Effector memory CD8-positive, alpha-beta T cell (primary cell): ENCODE measurements at places on chromosomes 1 and 21.

DNA sequence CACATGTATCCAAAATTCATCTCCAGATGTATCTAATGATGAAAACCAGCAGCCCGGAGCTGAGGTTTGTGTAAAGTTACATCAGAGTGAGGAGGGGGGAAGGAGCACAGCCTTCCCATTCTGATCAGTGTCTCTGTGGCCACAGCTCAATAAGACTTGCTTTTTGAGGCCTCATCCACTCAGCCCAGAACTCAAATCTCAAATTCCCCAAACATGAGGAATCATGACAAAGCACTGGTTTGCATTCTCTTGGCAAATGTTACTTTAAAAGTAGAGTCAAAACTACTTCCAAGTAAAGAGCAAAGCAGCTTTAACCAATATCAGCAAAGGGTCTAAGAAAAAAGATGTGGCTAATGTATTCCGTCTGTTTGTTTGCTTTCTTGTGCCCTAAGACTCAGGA, 30.9 kb downstream of the CCN1 start:
- no peak overlapping the region for H3K4me3 ChIP-seq
- H3K36me3 ChIP-seq: no peaks in the 10 kb centered on the region
- H3K27me3 ChIP-seq: no peaks in the 10 kb centered on the region

DNA sequence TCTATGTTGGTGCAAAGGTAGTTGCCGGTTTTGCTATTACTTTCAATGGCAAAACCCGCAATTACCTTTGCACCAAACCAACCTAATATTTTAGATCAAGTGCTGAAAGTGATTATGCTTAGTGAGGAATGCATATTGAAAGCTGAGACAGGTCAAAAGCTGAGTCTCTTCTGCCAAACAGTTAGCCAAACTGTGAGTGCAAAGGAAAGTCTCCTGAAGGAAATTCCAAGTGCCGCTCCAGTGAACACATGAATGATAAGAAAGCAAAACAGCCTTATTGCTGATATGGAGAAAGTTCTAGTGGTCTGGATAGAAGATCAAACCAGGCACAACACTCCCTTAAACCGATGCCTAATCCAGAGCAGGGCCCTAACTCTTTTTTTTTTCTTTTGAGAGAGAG, 83.1 kb upstream of the ERRFI1 start:
- H3K4me3 ChIP-seq: no peak overlapping the region
- no peaks in the 10 kb centered on the region for H3K27me3 ChIP-seq
- H3K27ac ChIP-seq: no peak overlapping the region
- no peaks in the 10 kb centered on the region for H3K36me3 ChIP-seq

DNA sequence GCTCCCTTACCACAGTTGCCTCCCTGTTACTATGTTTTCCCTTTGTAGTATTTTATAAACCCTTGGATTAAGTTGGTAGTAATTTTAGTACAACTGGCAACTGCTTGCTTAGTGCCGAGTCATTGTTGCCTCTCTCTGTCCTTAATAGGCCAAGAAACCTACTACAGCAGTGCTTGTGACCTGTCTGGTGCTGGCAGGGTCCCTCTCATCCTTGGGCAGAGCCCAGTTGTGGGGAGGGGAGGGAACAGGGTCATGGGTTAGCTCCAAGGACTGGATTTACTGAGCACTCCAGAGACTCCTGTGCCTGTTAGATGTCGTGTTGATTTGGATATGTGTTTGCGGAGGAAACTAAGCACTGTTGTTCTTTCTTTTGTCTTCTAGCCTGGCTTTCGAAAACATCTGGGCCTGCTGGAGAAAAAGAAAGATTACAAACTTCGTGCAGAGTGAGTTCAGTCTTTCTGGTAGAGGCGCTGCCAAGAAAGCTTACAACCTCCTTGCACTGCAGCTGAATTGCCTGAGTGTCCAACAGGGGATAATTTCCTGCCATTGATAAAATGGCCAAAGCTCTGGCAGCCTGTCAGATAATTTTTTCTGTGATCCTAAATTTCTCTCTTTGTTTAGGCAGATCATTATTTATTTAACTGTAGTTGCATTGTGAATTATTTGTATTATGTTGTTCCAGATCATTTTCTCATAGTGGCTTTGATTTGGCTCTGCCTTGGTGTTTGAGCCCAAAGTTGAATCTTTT, 3.6 kb downstream of the UTP11 start:
- DNase-seq: no peak
- H3K4me3 ChIP-seq: no peak overlapping the region
- no peaks in the 10 kb centered on the region for H3K27me3 ChIP-seq
- H3K4me1 ChIP-seq: peaks cover 30% of the 10 kb centered on the region
- H3K27ac ChIP-seq: no peak overlapping the region

- peaks cover 9% of the 10 kb centered on the region for H3K4me1 ChIP-seq
- no peak for DNase-seq
- peak overlapping the region; percentile 60 for H3K27ac ChIP-seq
- peak overlapping the region; percentile 31 for H3K4me3 ChIP-seq
- no peaks in the 10 kb centered on the region for H3K27me3 ChIP-seq
- peaks cover 19% of the 10 kb centered on the region for H3K36me3 ChIP-seq
Observed at GRCh38 chr1:228391411-228392020, 15.1 kb downstream of the TRIM11 start.

DNA sequence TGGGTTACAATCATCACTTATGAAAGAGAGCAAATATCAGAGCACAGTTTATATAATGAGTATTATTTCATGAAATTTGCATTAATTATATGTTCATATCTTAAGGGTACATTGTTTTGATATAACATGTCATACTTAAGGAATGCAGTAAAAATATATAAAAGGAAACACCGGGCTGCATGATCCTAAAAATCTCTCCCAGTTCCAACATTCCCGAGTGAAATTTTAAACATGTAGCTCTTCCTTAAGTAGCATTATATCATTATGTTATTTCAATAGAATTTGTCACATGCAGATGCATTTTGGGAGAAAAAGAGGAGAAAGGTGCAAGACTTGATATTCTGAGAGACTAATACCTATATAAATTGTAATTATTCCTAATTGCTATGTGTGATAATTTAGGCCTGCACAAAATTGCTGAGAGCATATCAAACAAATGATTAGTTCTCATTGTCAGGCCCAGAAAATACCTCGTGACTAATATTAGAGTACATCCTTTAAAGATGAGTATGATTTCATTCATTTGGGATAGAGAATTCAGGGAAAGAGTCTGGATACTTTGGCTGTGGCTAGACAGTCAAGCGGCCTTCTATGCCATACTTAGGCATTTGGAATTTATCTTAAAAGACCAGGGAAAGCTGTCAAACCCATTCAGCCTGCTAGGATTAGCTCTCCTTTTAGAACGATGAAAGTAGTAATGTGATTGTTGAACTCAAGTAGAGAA, 86.8 kb downstream of the ADGRL2 start:
- H3K27ac ChIP-seq: no peak overlapping the region
- H3K4me1 ChIP-seq: no peaks in the 10 kb centered on the region
- H3K4me3 ChIP-seq: no peak overlapping the region
- no peak for DNase-seq
- no peaks in the 10 kb centered on the region for H3K27me3 ChIP-seq

GRCh38 chr1:232726048-232726779, 79.0 kb upstream of the MAP10 start:
- no peak overlapping the region for H3K4me3 ChIP-seq
- DNase-seq: no peak
- peaks cover 5% of the 10 kb centered on the region for H3K36me3 ChIP-seq
- peaks cover 22% of the 10 kb centered on the region for H3K27me3 ChIP-seq
- H3K27ac ChIP-seq: no peak overlapping the region
- peaks cover 8% of the 10 kb centered on the region for H3K4me1 ChIP-seq

DNA sequence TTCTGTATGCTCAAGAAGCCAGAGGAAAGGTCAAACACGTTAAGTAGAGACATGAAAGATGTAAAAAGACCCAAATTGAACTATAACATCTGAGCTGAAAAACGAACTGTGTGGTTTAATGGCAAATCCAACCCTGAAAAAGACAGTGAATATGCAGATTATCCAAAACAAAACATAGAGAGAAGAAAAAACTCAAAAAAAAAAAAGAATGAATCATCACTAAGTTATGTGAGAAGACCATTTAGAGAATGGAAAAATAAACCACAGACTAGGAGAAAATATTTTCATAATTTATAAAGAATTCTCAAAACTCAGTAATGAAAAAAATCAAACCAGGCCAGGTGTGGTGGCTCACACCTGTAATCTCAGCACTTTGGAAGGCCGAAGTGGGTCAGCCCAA, 253.3 kb downstream of the PLPP3 start:
- no peak overlapping the region for H3K27ac ChIP-seq
- no peaks in the 10 kb centered on the region for H3K27me3 ChIP-seq

GRCh38 chr1:198199105-198199504, 42.3 kb downstream of the NEK7 start:
- no peaks in the 10 kb centered on the region for H3K27me3 ChIP-seq
- peaks cover 79% of the 10 kb centered on the region for H3K4me1 ChIP-seq
- peak overlapping the region; percentile 97 for H3K27ac ChIP-seq
- H3K36me3 ChIP-seq: no peaks in the 10 kb centered on the region

- H3K4me1 ChIP-seq: no peaks in the 10 kb centered on the region
- H3K27ac ChIP-seq: no peak overlapping the region
- DNase-seq: no peak
Observed at GRCh38 chr1:232306269-232306961, 323.5 kb downstream of the SIPA1L2 start.

- no peak for DNase-seq
- H3K4me3 ChIP-seq: no peak overlapping the region
- H3K27me3 ChIP-seq: no peaks in the 10 kb centered on the region
- no peak overlapping the region for H3K27ac ChIP-seq
Observed at GRCh38 chr1:200923601-200924000, 28.9 kb downstream of the INAVA start.

- H3K4me1 ChIP-seq: no peaks in the 10 kb centered on the region
- peaks cover 90% of the 10 kb centered on the region for H3K27me3 ChIP-seq
- DNase-seq: no peak
- no peak overlapping the region for H3K4me3 ChIP-seq
- H3K36me3 ChIP-seq: no peaks in the 10 kb centered on the region
Observed at GRCh38 chr1:22611530-22611947, 24.9 kb upstream of the C1QA start.

DNA sequence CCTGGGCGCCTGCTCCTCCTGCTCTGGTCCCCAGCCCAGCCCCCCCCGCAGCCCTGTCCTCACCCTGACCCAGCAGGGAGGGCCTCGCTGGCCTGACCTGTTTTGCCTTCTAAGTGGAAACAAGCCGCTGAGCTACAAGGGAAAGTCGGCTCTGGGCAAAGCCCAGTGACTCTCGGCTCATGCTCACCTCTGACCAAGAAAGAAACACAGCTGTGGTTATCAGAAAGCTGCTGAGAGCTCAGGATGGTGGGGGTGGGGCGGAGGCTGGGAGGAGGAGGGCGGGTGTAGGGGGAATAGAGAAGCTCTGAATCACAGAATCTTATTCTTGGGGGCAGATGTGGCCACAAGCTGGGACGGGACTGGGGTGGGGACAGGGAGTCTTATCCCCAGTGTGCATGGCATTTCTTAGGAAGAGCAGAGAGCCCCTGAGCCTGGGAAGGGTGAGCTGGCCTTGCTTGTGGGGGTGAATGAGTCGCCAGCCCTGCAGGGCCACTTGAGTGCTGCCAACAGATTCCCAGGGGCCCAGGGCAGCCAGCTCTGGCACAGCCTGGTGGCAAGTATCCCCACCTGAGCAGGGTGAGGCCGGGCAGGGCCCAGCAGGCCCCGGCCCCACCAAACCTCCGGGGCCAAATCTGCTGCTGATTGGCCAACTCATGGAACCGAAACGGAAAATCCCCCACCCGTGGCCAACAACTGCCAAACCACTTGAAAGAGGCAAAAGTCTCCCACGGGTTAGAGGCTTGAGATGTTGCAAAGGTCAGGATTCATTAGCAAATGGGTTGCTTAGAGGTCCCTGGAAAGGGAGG, 120.6 kb downstream of the SPSB1 start:
- H3K36me3 ChIP-seq: peaks cover 12% of the 10 kb centered on the region
- H3K4me3 ChIP-seq: peak overlapping the region; percentile 66
- H3K27me3 ChIP-seq: peaks cover 23% of the 10 kb centered on the region

DNA sequence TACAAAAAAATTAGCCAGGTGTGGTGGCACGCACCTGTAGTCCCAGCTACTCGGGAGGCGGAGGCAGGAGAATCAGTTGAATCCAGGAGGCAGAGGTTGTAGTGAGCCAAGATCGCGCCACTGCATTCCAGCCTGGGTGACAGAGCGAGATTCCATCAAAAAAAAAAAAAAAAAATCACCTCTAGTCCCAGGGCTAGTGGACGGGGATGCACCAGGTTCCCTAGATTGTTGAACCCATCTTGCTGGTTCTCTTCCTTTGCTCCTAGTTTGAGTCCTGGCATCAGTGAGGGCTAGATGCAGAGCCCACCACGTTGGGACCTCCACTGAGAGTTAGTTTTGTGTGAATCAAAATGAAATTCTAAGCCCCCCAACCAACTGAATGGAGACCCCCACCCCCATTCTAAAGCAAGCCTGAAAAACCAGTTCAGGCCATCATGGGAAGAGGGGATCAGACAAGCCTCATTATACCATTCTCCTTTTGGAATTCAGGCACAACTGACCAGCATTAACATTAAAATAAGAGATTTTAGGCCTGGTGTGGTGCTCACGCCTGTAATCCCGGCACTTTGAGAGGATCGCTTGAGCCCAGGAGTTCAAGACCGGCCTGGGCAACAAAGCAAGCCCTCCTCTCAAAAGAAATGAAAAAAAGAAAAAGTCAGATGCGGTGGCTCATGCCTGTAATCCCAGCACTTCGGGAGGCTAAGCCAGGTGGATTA, 17.9 kb upstream of the L1TD1 start:
- no peak overlapping the region for H3K4me3 ChIP-seq
- H3K4me1 ChIP-seq: no peaks in the 10 kb centered on the region
- H3K27ac ChIP-seq: no peak overlapping the region
- peaks cover 3% of the 10 kb centered on the region for H3K27me3 ChIP-seq
- no peaks in the 10 kb centered on the region for H3K36me3 ChIP-seq
- DNase-seq: no peak

GRCh38 chr1:180728472-180729106, 96.8 kb downstream of the XPR1 start:
- peaks cover 4% of the 10 kb centered on the region for H3K4me1 ChIP-seq
- no peak overlapping the region for H3K4me3 ChIP-seq

GRCh38 chr1:32741413-32742198, 39.0 kb upstream of the SYNC start:
- H3K27ac ChIP-seq: no peak overlapping the region
- peaks cover 1% of the 10 kb centered on the region for H3K4me1 ChIP-seq
- DNase-seq: no peak
- H3K27me3 ChIP-seq: no peaks in the 10 kb centered on the region
- H3K4me3 ChIP-seq: peak overlapping the region; percentile 76

- no peaks in the 10 kb centered on the region for H3K4me1 ChIP-seq
- H3K36me3 ChIP-seq: no peaks in the 10 kb centered on the region
- H3K27me3 ChIP-seq: peaks cover 31% of the 10 kb centered on the region
Observed at GRCh38 chr1:14826172-14826636, 227.7 kb downstream of the KAZN start.

GRCh38 chr1:15858069-15858670, 10.7 kb downstream of the SPEN start:
- H3K27ac ChIP-seq: peak overlapping the region; percentile 1
- H3K36me3 ChIP-seq: peaks cover 11% of the 10 kb centered on the region
- H3K4me1 ChIP-seq: peaks cover 13% of the 10 kb centered on the region
- H3K27me3 ChIP-seq: no peaks in the 10 kb centered on the region

GRCh38 chr1:61607448-61607847, 117.5 kb downstream of the TM2D1 start:
- no peaks in the 10 kb centered on the region for H3K4me1 ChIP-seq
- H3K4me3 ChIP-seq: no peak overlapping the region
- H3K27me3 ChIP-seq: peaks cover 27% of the 10 kb centered on the region
- H3K27ac ChIP-seq: no peak overlapping the region
- no peaks in the 10 kb centered on the region for H3K36me3 ChIP-seq
